ENCODE measurements at places on chromosomes 12 and 14.

- no peak for DNase-seq
Measured at GRCh38 chr12:68237078-68237477, 11.5 kb upstream of the IL26 start.

DNA sequence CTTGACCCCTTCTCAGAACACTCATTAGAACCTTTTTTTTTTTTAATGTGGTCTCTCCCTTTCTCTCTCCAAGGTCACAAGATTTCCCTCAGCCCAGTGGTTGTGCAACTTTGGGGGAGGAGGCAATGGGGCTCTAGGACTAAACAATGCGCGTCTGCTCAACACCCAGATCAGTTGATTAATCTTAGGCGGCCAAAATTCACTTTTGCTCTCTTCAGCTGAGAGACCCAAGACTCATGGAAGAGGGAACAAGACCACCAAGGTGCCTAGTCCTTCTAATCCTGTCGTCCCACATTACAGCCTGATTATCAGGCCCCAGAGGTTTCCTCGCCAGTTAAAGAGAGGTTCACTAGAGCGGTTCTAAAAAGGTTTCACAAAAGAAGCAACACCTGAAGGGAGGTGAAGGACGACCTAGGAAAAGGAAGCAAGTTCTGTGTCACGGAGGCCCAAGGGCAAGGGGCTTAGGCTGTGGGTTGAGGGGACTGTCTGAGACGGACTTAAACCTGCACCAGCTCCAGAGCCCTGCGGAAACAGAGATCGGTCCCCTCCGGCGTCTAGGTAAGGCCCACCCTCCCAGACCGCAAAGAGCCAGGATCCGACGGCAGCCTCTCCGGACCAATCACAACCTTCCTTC lies 824 bp upstream of the TARBP2 start:
- no peak for DNase-seq

DNA sequence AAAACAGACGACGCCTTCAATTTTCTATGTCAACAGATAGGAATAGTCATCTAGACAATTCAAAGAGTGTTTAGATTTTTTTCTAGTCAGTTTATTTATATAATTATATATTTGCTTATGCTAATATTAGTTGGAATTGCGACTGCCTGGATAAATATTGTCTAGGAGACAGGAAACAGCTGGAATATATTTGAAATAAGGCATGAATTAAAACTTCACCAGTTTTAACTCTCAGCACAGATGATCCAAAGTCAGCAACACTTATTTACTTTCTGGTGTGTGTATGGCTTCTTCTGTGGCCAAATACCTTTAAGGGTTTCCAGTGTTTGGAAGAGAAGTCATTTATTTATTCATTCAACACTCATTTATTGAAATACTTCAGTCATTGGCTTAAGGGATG lies 1215.4 kb upstream of the USP15 start:
- no peak for DNase-seq

- DNase-seq: no peak
Measured at GRCh38 chr14:97100306-97100705, 303.1 kb downstream of the VRK1 start.

DNA sequence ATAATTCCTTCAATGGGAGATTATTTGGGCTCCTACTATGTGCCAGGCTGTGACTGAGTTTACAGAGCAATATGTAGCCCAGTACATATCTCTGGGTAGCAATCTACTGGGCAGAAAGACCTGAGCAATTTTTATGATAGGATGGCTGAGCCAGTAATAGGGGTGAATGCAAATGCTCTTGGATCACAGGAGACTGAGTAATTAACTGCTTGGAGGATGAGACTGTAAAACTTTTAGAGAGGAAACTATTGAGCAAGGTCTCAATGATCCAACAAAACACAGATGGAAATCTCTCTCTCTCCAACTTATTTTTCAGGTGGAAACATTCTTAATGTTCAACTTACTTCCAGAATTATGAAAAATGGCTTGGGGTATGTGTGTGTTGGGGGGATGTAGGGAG lies 402.2 kb downstream of the AEBP2 start:
- DNase-seq: no peak

- no peak for DNase-seq
Measured at GRCh38 chr12:132379996-132380395, 50.6 kb upstream of the GALNT9 start.

GRCh38 chr12:52946797-52947547 lies 1.9 kb upstream of the KRT18 start:
- no peak for DNase-seq

DNA sequence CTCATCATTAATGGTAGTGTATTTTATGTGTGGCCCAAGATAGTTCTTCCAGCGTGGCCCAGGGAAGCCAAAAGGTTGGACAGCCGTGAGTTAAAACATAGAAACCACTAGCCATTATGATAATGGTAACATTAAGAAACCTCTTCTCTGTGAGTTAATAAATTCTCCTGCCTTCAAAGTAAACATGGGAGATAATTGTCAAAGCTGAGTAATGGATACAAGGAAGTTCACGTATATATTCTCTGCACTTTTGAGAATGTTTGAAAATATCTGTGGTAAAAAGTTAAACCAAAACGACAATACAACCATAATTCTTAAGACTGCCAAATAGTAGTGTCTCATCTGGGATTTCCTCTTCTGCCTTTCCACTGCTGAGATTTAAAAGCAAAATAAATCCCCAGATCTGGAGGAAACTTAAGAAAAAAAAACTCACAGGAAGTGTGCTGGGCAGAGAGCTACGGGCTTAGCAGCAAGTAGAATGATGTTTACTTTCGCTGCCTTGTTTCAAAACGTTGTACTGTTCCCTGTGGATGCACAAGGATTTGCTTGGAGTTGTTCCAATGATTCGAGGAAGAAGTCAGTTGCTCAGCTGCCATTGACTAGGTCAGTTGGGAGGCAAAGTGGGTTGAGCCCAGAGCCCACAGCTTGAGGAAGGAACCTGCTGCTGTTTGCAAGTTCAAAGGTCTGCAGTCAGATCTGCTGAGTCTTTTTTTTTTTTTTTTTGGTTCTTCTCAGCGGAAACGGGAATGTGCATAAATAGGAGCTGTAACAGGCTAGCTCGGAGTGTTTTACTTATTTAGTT lies 1.7 kb downstream of the TPCN1 start:
- DNase-seq: no peak

DNA sequence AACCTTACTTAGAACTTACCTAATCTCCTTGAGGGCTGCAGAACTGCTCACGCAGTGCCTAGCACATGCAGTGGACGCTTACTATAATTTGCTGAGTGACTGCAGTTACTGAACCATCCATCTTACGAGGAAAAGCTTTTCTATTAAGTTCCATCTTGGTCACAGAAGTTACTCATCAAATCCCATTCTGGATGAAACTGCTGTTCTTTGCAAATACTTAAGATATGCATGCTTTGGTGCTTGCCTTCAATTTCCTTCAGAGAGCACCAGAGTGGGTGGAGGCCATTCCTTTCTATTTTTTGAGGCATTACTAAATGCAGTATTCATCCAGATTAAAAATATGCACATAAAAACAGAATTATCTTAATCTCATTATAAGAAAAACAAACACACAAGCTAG lies 17.7 kb upstream of the PELI2 start:
- no peak for DNase-seq

DNA sequence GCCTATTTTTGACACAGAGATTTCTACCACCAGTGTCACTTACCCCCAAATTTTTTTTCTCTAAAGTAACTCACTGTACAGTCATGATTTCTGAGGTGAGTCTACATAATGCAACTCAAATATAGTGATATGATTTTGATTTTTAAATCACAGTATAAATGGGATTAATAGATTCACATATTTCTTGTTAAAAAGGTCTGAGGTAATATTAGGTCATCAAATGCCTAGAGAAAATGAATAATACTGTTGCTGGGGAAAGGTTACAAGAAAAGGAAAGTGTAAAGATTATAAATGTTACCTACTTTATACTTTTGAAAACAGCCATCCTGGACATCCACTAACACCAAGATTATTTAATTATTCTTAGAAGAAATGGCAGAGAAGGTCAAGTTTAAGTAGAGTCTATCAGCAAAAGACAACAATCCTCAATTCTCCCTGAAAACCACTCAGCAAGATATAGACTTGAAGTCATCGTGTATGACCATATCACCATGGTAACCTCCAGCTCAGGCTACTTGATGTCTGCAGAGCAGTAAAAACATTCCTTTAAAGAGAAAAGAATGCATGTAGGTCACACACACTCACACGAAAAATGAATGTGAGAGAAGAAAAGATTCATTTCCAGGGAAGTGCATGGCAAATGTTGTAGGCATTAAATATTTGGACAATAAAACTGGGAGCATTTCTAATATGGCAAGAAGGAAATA lies 58.7 kb downstream of the CCDC59 start:
- DNase-seq: no peak

GRCh38 chr12:16600525-16600924 lies 5.4 kb downstream of the LMO3 start:
- DNase-seq: no peak

- DNase-seq: no peak
Measured at GRCh38 chr12:90576707-90577106, 378.3 kb downstream of the CCER1 start.

GRCh38 chr14:83779266-83779665 lies 1750.7 kb upstream of the FLRT2 start:
- no peak for DNase-seq

DNA sequence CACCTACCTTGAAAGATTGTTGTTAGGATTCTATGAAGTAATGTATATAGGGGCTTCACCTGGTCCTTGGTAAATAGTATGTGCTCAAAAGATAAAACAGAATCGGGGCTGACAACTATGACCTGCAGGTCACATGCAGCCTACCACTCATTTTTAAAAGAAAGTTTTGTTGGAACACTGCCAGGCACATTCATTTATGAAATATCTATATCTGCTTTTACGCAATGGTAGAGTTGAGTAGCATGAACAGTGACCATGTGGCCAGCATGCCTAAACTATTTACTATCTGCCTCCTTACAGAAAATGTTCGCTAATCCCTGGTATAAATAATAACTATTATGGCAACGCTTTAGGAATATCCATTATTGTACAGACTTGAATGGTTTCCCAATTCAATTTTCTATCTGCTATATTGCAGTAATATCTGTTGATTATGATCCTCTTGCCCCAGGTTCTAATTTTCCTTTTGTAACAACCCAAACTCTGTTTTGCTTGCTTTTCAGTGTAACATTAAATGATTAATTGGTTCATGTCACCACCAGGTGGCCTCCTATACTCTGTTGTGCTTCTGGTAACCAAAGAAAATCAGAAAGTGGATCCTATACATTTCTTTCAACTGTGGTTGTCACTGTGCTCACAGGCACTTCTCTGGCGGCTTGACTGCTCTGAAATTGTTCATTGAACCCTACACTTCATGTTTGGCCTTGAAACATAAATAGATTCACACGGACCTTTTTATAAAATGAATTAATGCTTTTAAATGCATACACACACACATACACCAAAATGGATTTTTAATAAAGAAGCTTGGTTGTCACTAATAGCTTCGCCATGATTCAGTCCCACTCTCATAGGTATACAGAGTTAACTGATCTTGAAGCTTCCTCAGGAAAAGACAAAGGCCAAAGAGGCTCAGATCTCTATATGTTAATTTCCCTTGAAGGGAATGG lies 227.7 kb upstream of the NPAS3 start:
- no peak for DNase-seq

DNA sequence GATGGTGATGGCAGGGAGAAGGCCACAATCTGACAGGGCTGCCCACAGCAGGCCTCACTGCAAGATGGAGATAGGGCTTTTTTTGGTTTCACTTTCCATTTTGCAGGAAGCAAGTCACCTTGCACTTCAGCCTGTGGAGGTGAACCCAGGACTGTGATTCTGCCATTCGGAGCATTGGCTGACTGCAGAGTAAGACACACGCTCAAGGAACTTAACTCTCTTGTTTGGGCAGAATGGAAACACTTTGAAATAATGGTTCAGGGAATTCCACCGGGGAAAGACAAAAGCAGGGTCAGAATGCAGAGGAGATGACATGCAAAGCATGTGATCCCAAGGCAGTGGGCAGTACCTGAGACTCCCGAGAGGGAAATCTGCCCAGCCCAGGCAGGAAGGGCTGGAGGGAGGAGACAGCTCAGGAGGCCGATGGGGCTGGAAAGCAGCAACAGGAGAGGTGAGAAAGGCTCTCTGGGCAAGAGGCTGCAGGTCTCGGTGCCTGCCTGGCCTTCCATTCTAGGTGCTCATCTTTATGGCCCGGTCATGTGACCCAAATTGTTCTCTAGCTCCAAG lies 58.7 kb upstream of the PRMT8 start:
- no peak for DNase-seq
